ENCODE measurements at places on chromosomes 5 and 9.

GRCh38 chr5:93874080-93874479 is 132.7 kb upstream of the POU5F2 start:
- DNase-seq = no peak

GRCh38 chr9:132142924-132143323 is 18.9 kb upstream of the NTNG2 start:
- no peak for DNase-seq

GRCh38 chr9:16613051-16613450 is 257.4 kb downstream of the BNC2 start:
- no peak for DNase-seq

DNA sequence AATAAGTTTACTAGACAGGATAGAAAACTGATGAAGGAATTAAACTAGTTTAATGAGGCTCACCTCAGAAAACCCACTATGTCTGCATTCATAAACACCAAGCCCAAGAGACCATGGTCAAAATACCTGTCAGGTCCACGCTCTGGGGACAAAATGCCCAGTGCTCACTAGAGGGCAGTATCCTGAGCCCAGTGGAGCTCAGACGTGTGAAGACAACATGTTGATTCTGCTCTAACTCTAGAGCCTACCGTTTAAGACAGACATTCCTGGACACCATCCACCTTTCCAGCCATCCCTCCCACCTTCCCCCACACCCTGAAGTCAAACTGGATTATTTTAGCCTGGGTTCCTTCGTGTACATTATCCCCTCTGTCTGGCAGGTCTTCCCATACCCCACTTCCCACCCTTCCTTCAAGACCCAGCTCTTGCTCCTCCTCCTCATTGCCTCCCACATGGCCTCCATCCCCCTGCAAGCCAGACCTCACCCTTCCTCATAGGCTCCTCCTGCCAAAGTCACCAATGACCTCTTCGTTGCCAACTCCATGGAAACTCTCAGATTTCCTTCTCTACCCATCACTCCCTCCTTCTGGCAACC is 142.3 kb upstream of the FSTL4 start:
- no peak for DNase-seq

DNA sequence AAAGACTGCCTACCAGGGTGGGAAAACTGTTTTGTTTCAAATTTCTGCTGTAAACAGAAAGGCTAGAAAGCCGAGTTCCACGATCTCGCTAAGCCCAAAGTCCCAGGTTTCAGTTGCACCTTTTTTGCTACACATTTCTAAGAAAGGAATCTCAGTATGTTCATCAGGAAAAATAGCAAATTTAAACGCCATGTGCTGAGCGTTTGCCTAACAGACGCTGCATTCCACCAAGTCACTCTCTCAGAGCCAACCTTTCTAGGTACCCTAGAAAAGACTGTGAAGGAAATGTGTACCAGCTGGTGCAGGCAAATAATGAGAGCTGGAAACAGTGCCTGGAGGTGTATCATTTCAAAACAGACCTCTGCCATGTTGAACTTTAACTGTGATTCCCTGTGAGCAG is 71.8 kb downstream of the FRMD3 start:
- DNase-seq = no peak

- DNase-seq = no peak
These were observed 368.7 kb downstream of the EBF1 start for GRCh38 chr5:158731014-158731413.

DNA sequence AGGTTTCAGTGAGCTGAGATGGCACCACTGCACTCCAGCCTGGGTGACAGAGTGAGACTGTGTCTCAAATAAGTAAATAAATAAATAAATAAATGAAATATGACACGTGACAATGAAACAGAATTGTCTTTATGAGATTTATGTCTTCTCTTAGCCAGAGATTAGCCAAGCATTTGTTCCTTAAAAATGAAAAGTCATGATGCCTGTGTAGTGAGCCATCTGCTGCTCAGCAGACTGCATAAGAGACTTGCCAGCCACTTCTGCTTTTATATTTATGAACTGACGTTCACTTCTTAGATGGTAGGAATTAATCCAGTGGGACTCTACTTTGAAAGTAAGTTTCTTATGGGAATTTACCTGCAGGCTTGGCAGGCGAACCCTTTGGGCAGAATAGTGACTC is 227.4 kb downstream of the NR3C1 start:
- no peak for DNase-seq

GRCh38 chr9:36566813-36567221 is 5.9 kb upstream of the MELK start:
- no peak for DNase-seq

- DNase-seq = no peak
These were observed 39.0 kb upstream of the OSMR start for GRCh38 chr5:38806775-38807258.

DNA sequence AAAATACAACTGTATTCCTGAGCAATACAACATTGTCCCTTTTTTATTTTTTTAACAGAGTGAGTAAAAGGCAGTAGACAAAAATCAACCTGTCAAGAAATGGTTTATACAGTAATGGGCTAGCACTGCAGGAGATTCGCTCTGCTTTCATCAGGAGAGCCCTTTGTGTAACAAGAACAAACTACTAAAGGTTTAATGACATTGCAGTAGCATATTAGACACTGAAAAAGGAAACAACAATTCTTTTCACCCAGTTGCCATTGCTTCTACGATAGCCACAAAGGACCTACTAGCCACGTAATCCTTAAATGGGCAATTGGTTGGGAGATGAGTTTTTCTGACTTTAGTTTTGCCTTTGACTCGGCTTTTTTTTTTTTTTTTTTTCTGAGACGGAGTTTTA is 319.8 kb upstream of the TRPM3 start:
- no peak for DNase-seq

DNA sequence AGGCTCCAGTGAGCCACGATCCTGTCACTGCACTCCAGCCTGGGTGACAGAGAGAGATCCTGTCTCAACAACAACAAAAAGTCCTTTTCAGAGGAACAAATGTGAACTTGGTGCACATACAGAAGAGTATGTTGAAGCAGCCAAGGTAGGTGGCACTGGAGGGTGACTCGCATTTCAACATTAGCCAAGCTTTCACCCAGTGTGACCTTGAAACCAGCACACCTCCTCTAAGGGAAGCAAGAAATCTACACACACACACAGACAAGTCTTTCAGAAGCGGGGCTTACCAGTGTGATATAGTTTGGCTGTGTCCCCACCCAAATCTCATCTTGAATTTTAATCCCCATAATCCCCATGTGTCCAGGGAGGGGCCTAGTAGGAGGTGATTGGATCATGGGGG is 225.2 kb downstream of the SEMA5A start:
- no peak for DNase-seq

GRCh38 chr5:53087621-53088121 is 21.9 kb downstream of the MOCS2 start:
- DNase-seq = no peak

GRCh38 chr9:6711403-6711802 is 46.4 kb upstream of the KDM4C start:
- no peak for DNase-seq

- no peak for DNase-seq
These were observed 158.6 kb upstream of the ALDH1B1 start for GRCh38 chr9:38233796-38234355.

DNA sequence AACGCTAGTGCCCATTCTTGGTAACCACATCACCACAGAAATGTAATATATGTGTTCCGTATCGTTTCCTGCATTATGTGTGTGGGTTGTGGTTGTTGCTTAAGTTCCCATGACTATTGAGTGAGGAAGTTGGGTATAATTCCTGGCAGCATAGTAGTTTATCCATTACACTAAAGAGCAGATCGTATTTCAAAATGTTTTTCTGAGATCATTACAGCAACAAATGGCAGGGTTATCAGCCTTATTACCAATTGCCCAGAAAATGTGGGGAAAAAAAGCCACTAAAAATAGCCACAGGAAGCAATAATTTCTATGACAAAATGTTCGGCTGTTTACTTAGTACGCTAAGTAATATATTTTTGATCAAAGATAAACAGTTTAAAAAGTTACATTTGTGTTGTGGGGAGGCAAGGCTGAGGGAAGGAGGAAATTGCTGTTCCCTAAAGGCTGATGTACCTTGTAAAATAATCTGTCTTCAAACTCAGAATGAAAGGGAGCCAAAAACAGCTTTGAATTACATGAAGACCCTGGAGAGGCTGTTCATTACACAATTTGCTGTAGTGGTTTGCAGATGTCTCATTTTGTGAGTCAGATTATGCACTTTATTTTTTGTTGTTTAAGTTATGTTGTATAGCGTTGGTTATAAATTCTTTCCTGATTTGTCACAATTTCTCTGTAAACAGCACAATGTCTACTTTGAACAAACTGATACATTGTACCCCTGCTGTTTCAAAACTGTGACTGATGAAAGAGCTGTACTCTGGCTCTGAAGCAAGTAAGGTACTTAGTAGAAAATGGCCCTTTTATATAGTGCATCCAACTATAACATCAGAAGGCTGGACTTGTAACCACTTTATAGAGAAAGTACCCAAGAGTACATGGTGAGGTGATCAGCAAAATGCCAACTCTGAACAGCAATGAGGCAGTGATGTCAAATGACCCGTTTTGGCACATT is 1028.5 kb downstream of the NR2F1-AS1 start:
- DNase-seq = no peak

DNA sequence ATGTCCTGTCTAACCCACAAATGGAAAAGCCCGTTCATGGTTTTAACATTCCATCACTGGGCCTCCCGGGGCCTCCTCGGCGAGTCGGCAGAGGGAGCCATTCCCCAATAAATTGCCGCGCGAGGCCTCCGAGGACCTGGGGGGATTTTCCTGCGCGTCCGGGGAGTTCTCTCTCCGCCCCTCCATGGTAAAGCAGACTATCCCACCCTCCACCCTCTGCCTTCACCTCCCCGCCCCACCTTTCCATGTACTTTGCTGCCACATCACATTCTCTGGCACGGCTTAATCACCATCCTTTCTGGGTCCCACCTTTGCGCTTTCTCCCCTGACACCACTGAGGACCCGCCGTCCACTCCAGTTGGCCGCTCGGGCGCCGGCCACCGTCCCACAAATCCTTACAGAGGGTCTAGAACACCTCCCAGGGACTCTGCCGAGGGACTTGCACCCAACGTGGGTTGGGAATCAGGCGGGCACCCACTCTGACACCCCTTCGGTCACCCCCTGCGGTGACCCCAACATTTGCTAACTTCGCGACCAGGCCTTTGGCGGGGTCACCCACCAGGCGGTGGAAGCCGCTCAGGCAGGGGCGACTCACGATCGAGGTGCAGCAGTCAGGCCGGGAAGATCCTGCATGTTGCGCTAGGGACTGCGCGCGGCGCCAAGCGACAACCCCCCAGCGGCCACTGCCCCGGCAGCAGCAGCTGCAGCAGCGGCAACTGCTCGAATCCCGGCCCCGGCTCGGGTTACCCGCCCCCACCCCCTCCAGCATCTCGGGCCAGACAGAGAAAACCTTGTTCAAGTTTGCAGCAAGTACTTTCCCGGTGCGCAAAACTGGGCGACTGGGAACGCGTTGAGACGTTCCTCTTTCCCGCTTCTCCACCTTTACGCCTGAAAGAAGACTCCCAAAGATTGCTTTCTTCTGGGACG is at the start of gene MEGF10:
Gene MEGF10 (plus strand): TSS at position 778 of the 927 bp plus-strand sequence. CDS start 40,513 bp downstream, outside the sequence.
- no peak for DNase-seq

DNA sequence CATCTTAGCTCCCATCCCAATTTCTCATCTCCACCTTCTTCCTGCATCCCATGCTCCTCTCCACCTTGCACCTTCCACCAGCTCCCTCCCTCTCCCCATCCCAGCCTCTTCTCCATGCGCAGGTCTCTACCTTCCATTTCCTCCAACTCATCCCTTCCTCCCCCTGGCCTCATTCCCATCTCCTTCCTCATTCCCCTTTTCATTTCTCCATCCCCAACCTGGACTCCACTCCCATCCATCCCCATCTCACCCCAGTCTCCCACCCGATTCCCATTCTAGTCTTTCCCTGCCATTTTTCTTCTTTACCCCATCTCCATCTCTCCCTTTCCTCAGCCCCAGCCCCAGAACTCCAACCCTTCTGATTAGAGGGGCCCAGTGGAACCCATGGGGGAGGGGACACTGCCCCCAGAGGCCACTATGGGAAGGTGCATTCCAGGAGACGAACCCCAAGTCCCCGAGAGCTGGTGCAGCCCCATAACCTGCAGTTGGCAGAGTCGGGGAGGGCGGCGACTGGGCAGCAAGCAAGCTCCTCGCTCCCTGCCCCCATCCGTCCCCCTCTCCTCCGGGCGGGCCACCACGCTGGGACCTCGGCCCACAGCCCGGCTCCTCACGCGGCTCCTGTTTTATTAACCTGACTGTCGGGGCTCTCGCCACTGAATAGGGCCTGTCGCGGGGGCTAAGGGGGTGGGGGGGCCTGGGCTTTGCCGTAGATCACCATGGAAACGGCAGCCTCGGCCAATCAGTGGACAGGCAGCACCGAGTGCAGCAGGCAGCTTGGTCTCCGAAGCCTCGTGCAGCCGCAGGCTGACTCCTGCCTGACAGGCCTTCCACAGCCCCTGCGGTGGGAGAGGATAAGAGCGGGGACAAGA is 66.7 kb downstream of the PCDH1 start:
- DNase-seq = no peak

DNA sequence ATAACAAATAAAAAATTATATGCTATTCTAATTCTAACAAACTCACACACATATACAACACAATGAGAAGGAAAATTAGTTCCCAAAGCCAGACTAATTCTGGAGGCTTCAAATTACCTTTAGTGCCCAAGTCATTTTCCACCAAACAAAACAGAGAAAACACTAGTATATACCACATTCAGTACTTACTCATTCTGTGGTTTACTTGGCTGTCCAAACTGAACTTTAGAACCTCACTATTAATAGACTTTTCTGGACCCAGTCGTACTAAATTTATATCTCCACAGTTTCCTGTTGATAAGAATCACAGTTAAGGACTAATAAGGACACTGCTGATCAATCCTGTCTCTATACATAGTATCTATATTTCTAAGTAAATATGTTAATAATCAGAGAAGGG is 66.4 kb downstream of the SETX start:
- no peak for DNase-seq

- no peak for DNase-seq
These were observed 7.5 kb upstream of the OTULINL start for GRCh38 chr5:14574096-14574495.

- DNase-seq = no peak
These were observed 47.5 kb downstream of the UIMC1 start for GRCh38 chr5:176959051-176959450.

- DNase-seq = no peak
These were observed 69.1 kb downstream of the PPARGC1B start for GRCh38 chr5:149799119-149799623.

DNA sequence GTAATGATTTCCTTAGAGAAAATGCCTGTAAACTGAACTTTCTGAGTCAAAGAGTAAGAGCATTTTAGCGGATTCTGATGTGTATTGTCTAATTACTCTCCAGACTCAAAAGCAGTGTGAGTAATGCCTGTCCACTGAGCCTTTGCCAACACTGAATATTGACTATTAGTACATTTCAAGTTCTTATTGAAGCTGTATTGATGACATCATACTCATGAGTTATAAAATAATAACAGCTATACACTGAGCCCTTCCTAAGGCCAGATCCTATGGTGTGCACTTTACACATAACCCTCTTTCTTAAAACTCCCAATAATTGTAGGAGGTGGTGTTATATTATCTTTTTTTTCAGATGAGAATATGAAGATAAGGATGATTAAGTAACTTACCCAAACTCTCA is 152.8 kb upstream of the TRPC7 start:
- DNase-seq = no peak

Measured in activated CD8-positive, alpha-beta memory T cell treated with anti-CD3 and anti-CD28 coated beads for 48 hours (primary cell).